ENCODE measurements at places on chromosomes 4 and X.

DNA sequence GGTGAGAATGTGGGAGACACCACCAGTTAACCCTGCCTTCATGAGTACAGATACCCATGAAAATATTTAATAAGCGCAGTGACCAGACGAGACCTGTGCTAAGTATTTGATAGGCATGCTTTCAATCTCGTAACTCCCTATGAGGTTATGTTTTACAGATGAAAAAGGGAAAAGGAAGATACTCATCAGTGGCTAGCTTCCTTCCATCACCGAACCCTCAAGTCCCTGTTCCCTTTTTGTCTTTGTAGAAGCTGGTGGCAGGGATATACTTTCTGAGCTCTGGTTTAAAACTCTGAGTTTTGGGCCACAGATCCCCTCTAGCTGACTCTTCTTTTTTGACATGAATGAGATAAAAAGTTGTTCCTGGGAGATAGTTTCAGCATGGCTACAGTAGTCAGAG is 26.3 kb downstream of the AFF1 start:
- no peak for DNase-seq

- no peak for DNase-seq
Measured at GRCh38 chrX:70030301-70030767, 19.4 kb downstream of the AWAT2 start.

DNA sequence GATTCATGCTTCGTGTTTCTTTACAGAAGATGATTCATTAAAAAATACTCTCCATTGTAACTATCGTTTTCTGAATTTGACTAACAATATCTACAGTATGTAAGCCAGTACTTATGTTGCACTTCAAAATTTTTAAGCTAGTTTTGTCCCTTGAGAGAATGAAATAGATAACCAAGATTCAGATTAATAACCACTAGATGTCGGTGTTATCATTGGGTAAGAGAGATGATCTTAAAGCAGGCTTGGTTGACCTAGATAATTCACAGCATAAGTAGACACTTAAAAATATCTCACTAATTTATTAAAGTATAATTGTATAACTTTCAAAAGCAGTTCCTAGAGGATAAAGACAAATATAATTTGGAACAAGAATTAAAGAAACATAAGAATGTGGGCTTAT is 430.9 kb downstream of the C4orf33 start:
- DNase-seq, result no peak

DNA sequence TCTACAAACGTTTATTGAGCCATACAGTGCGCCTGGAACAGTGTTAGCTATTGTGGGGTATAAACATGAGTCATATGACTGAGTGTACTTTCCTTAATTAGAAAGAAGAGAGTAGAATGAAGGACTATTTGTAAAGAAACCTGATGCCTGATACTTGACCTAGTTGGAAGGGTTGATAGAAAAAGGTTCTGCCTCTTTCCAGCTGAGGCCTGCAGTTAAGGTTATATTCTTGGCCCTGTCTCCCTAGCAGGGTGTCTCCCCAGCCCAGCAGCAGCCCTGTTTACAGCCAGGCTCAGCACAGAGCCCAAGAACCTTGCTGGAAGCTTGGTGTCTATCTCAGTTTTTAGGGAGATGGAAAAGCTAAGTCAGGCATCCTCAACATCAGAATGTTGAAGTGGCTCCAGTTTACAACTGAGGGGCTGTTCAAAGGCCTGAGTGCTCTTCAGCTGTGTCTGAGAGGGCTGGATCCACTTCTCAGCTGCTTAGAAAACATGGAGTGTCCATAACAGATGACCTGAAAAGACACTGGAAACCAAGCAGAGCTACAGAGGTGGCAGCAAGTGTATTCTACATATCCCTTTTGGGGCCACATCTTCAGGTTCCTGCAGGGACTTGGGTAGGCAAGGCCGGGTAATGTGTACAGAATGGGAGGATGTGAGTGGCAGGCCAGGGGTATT is 21.6 kb downstream of the NYX start:
- DNase-seq, result no peak

GRCh38 chr4:78432896-78433295 is 118.7 kb upstream of the ANXA3 start:
- DNase-seq, result no peak

- no peak for DNase-seq
Measured at GRCh38 chr4:127533028-127533700, 99.6 kb upstream of the INTU start.

DNA sequence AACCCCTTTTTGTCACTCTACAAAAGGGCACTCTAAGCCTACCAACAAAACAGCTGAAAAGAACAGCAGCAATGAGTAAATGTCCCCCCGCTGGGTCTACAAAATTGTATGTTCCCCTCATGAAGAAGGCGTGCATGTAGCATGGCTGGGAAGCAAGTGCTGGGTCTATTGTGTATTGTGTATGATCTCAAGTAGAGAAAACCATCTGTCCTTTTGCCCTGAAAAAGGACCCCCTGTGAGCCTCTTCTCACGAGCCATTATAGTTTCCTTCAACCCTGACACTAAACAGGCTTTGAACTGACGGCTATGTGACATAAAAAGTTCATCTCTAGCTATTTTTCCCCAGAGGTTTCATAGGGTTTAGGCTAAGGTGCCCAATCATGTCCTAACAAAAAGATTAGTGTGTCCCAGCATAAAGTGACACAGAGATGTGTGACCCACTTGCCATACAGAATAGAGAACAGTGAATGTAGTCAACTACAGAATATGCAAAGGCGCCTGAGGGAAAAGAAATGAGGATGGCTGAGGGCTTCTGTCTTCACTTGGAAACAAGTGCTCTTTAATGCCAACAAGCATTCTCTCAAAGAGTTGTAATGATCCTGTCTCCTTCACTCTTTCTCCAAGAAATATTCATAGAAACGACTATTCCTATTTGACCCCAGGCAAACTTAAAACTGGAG is 27.3 kb downstream of the COL25A1 start:
- no peak for DNase-seq

DNA sequence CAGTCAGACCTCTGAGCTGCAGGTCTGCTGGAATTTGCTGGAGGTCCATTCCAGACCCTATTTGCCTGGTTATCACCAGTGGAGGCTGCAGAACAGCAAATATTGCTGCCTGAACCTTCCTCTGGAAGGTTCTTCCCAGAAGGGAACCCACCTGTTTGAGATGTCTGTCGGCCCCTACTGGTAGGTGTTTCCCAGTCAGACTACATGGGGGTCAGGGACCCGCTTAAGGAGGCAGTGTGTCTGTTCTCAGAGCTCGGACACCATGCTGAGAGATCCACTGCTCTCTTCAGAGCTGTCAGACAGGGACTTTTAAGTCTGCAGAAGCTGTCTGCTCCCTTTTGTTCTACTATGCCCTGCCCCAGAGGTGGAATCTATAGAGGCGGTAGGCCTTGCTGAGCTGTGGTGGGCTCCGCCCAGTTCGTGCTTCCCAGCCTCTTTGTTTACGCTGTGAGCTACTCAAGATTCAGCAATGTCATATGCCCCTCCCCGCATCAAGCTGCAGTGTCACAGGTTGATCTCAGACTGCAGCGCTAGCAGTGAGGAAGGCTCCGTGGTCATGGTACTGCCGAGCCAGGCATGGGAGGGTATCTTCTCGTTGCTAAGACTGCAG is 44.1 kb upstream of the KDR start:
- DNase-seq, result no peak

GRCh38 chrX:15816438-15816809 is 26.1 kb downstream of the ZRSR2 start:
- no peak for DNase-seq

- DNase-seq, result no peak
Measured at GRCh38 chrX:8242431-8243020, 71.5 kb upstream of the VCX2 start.

- DNase-seq, result no peak
Measured at GRCh38 chrX:71606536-71607216, 11.6 kb downstream of the CXCR3 start.

GRCh38 chr4:16726368-16727050 is 171.9 kb downstream of the LDB2 start:
- DNase-seq, result no peak

GRCh38 chr4:128630871-128631270 is 178.6 kb upstream of the JADE1 start:
- DNase-seq, result no peak

DNA sequence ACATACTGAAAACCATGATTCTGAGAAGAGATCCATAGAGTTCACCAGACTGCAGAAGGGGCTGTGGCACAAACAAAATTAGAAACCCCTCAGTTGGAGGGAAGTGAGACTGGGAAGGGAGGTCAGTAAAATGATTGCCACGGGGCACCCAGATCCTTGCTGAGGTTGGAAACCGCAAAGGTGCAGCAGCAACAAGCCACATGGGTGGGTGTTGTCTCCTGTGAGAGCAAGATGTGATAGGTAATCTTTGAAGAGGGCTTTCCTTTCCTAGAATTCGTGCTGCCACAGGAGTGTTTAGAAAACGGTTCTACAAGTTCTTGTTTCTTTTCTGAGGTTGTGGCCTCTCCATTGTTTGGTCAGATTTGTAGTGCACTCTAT is 85.5 kb downstream of the NFKB1 start:
- DNase-seq, result no peak

DNA sequence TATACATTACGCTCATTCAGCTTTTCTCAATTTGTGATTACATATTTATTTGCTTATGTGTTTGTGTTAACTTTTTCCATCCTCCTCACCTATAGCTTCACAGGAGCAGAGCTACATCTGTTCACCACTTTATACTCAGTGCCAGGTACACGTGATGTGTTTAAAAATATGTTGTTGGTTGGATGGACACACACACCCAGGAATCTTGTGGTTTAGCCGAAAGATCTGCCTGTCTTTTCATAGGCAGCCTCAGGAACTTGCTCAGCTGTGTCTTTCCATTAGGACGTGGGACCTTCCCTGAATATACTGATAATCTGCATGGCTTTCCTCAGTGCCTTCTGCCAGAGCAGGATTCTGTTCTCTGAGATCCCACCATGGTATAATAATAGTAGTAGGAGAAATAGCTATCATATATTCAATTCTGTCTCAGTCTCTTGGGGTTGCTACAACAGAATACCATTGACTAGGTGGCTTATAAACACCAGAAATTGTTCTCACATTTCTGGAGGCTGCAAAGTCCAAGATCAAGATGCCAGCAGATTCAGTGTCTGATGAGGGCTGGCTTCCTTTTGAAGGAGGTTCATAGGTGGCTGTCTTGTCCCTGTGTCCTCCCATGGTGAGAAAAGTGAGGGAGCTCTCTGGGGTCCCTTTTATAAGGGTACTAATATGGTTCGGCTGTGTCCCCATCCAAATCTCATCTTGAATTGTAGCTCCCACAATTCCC is 50.0 kb upstream of the SOD3 start:
- no peak for DNase-seq

DNA sequence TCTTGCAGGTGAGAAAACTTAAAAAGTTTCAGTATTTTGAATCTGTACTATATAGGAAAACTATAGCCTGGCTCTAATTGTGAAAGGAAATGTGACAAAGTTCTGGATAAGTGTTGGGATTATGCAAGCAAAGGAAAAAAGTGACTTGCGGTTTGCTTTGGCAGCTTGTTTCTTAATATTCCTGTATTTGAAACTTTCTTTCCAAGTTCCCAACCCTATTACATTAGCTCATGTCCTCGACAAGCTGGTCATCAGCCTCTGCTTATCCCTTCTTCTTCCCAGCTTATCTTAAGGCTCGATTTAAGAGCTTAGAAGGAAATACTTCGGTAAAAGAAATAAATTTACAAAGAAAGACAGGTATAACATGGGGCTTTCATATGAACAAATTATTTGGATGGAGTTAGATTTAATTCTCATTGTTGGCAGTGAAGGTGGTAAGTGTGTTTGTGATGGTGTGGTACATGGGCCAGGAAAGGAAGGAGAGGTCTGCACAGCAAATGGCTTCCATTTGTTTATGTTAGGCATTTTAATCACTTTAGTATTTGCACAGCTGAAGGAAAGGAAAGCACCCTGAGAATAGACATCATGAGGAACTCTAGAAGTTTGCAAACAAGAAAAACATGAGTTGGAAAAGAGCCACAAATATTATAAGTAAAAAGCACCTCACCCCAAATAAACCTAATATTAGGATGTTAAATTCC is 5.1 kb upstream of the MYOZ2 start:
- DNase-seq, result no peak

- no peak for DNase-seq
Measured at GRCh38 chr4:81040012-81040659, 9.6 kb downstream of the BMP3 start.

GRCh38 chr4:123449780-123450179 is 53.2 kb downstream of the SPRY1 start:
- no peak for DNase-seq

DNA sequence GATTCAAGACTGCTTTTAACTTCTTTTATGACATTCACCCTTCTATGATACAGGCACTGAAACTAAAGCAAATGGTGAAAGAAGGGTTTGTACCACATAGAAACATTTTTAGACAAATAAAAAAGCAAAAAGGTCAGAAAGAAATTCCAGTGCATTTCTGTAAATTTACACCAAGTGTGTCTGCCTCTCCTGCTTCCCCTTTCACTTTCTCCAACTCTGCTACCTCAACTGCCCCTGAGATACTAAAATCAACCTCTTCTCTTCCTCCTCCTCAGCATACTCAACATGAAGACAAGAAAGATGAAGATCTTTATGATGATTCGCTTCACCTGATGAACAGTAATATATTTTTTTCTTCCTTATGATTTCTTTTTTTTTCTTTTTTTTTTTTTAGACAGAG is 187.9 kb downstream of the LRBA start:
- DNase-seq, result no peak

- DNase-seq, result no peak
Measured at GRCh38 chrX:40120838-40121580, 23.3 kb upstream of the BCOR start.

DNA sequence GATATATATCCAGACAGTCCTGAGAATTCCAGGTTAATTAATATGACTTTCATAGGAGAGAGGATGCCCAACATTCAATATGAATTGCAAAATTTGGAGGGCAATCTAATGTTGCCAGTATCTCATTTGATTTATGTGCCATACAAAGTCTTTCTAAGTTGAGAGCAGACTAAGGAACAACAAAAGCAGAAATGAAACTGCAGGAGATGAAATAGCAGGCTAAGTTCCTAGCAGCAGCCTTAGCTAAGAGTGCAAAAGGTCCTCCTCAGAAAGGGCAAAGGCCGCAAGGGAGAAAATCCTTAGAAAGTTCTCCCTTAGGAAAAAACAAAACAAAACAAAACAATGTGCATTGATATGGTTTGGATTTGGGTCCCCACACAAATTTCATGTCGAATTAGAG is 602.9 kb upstream of the HTR2C start:
- no peak for DNase-seq

- no peak for DNase-seq
Measured at GRCh38 chr4:95363966-95364365, 184.8 kb downstream of the UNC5C start.

GRCh38 chr4:69816236-69816635 is 43.7 kb downstream of the SULT1E1 start:
- no peak for DNase-seq

DNA sequence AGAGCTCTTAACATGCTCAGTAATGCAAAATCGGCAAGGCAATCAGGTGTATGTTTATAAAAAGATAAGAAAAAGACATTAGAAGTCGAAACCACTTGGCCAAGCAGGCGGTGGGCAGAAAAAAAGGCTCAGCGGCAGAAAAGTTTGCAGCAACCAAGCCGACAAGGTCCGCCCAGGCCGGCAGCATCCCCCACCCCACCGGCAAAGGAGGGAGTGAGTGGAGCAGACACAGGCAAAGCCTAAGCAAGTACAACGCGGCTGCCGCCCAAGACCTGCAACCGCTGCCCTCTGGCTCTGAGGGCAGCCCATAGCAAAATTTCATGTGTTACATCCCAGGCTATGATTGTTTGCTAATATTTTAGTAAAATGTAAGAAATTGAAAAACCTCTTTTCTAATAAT is 125.4 kb upstream of the ZCCHC13 start:
- DNase-seq, result no peak

Data from activated T-helper 1 cell treated with anti-CD3 and anti-CD28 coated beads, Interleukin-2, amount 50 U/mL, for 16 hours (primary cell).